ENCODE measurements at places on chromosomes 3 and 15.

- no peak for DNase-seq
These were observed 290.9 kb downstream of the C3orf38 start for GRCh38 chr3:88440701-88441100.

GRCh38 chr15:58521293-58521991 lies 89.7 kb downstream of the LIPC start:
- peak; percentile 87 for DNase-seq

DNA sequence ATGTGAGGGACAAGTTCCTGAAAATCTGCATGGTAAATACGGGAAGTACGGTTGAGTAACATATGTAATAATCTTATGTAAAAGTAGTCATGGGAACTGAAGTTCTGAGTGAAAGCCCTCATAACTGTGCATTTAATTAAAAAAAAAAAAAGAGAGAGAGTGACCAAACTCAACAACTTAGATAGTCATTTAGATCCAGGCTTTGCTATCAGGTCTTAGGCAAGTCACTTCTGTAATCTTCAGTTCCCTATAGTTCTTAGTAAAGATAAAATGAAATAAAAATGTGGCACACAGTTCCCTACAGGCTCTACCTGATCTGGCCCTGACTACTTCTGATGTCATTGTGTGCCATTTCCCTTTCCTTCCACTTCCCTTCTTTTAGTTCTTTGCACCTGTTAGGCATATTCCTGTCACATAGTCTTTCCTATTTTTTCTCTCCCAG lies 15.0 kb downstream of the RNF111 start:
- no peak for DNase-seq

- no peak for DNase-seq
These were observed 15.3 kb downstream of the SYNM start for GRCh38 chr15:99120050-99120777.

GRCh38 chr15:47787875-47788274 lies 70.6 kb downstream of the SEMA6D start:
- no peak for DNase-seq

DNA sequence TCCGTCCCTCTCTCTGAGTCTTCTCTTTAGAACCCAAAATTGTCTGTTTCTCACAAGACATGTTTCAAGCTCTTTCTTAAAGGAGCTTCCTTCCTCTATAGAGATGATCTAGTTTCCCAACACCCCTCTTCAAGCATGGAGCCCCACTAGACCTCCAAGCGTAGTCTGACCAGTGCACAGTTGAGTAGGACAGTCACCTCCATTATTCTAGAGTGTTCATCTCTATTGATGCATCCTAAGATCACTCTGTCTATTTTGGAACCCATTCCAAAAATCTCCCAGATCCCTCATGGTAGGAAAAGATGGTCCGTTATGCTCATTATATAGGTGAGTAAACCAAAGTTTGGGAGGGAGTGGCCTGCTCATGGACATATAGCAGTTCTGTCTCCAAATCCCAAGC lies 4.1 kb upstream of the CAV3 start:
- DNase-seq: no peak

- DNase-seq: no peak
These were observed 41.1 kb downstream of the FILIP1L start for GRCh38 chr3:100073049-100073713.

- DNase-seq: no peak
These were observed 579.0 kb downstream of the MFSD1 start for GRCh38 chr3:159380891-159381290.

- DNase-seq: no peak
These were observed 63.0 kb upstream of the SMAD3 start for GRCh38 chr15:67002368-67002767.

GRCh38 chr15:51731549-51732267 lies 5.7 kb downstream of the LYSMD2 start:
- DNase-seq: peak; percentile 31

GRCh38 chr15:85350395-85350794 lies 30.0 kb upstream of the AKAP13 start:
- DNase-seq: no peak

- DNase-seq: no peak
These were observed 341 bp downstream of the HEXA start for GRCh38 chr15:72375501-72375845.

DNA sequence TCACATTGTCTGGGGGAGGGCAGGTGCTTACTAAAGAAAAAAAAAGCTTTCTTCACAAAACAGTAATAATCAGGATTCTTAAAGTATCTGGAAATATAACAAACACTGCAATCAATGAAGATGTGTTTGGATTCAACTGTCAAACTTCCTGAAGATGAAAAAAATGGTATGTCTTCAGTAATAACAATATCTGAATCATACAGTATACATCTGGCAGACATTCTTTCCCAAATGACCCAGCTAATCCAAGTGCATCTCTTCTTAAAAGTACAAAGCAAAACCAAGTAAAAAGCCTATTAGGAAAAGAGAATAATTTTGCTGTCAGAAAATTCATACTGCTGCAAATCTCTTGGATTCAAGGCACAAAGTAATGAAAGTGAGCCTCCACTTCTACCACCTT lies 145.0 kb upstream of the MCTP2 start:
- peak; percentile 75 for DNase-seq

DNA sequence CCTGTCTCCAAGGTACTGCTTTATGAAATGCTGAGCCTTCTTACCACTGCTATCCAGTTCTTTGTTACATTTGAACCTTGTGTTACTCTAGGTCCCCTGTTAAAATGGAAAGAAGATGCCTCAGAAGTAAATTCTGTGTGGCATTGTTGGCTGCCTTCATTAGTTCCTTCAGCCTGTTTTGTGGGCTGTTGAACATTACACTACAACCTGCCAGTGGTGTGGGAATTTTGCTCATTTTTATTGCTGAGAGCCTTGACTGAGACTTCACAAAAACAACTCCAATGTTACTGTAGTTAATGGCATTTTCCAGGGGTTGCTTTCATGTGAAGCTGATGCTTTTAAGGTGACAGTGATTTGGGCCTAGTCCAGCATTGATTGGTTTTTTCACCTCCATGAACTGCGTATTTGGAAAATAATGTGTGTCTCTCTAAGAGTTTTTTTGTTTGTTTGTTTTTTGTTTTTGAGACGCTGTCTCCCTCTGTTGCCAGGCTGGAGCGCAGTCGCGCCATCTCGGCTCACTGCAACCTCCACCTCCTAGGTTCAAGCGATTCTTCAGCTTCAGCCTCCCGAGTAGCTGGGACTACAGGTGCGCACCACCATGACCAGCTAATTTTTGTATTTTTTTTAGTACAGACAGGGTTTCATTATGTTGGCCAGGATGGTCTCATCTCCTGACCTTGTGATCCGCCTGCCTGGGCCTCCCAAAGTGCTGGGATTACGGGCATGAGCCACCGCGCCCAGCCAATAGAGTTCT lies 4.3 kb downstream of the MAPK6 start:
- no peak for DNase-seq

DNA sequence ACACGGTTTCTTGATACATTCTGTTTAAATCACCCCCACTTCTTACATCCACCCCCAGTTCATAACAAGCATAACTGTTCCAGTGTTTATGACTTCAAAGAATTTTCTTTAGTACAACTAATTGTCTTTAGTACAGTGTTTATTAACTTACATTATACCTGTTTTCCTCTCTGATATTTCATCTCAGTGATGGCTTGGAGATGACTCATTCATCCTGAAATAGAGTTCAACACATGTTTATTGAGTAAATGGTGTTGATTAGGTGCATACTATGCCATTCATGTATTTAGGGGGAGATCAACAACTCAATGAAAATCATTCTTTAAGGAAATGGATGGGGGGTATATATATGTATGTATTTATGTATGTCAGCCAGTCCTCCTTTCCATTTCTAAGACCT lies 21.7 kb upstream of the UTS2B start:
- no peak for DNase-seq

DNA sequence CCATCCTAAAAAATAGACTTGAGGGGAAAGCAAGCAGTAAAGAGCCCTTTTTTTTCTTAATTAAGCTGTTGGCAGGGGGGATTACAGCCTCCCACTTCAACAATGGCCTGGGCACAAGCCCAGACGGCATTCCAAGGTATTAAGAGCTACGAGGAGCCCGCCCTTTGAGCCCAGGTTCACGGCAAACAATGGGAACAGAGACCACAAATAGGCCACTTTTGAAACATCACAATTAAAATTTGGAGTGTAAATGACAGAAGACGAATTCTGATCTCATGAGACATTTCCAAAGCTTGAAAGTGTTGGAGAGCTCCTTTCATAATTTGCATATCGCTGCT lies 8.9 kb downstream of the CHSY1 start:
- DNase-seq: no peak

DNA sequence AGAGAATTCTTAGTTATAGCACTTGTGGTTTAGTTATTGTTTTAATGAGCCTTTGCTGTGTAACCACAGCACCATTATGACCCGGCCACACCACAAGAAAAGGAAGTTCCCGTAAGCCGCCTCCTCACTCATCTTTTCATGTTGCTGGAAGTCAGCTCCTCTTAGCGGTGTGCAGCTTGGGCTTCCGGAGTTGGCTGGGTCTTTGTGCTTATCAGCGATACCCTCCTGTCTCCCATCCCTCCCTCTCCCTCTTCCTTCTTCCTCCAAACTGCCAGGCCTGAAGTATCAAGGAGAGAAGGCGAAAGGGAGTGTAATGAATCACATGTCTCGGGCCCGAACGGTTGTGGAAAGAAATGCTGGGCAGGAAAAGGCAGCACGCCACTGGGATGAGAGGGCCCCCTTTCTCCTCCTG lies 353.5 kb downstream of the MCTP2 start:
- DNase-seq: peak; percentile 4

DNA sequence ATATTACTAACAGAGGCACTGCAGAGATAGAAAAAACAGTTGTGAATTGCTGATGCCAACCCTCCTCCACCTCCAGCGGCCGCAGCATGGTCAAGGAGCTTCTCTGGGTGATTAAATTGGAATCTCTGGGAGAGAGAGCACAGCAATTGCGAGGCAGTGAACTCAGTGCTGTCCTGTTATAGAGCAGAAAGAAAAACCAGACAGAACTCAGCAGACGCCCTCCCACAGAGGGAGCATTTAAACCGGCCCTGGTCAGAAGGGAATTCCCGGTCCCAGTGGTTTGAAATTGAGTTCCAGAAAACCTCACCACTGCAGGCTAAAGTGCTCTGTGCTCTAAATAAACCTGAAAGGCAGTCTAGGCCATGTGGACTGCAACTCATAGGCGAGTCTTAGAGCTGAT lies 175.4 kb downstream of the SQOR start:
- DNase-seq: no peak

GRCh38 chr15:81298611-81299010 lies 25.3 kb downstream of the STARD5 start:
- no peak for DNase-seq

GRCh38 chr15:88542342-88542733 lies 4.1 kb downstream of the DET1 start:
- DNase-seq: no peak

DNA sequence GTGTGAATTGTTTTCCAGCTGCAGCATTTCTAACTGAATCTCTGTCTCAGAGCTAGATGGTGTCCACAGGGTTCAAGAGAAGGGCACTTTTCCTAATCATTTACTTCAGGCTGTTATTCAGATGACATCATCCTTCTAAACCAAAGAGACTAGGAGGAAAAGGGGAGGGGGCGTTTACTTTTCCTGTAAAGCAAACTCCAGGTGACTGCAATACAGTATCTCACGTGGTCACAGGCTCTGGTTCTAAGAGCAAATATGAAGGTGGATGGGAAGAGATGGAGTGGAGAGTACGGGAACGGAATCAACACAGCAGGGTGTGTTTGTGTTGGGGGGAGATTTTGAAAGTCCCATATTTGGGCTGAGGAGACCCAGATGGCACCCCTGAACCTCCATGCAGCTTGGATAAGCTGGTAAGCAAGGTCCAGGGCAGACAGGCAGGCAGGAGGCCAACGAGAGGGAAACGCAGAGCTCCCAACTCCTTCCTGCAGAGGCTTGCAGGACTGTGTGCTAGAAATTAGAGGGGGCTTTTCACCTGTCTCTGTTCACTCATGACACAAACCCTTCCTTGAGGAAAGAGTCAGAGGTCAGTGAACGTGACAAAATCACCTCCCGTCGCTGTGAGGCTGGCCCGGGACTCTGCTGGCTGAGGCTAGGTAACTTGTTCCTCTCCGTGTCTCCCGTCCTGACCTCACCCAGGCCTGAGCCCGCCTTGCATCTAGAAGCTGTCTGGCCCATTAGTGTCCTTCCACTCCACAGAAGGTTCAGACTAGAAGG lies 151.2 kb downstream of the OPA1 start:
- no peak for DNase-seq

- DNase-seq: peak; percentile 75
These were observed 22.0 kb downstream of the GASK1A start for GRCh38 chr3:43001094-43001553.

GRCh38 chr15:63895787-63896218 lies 62.1 kb upstream of the HERC1 start:
- no peak for DNase-seq

DNA sequence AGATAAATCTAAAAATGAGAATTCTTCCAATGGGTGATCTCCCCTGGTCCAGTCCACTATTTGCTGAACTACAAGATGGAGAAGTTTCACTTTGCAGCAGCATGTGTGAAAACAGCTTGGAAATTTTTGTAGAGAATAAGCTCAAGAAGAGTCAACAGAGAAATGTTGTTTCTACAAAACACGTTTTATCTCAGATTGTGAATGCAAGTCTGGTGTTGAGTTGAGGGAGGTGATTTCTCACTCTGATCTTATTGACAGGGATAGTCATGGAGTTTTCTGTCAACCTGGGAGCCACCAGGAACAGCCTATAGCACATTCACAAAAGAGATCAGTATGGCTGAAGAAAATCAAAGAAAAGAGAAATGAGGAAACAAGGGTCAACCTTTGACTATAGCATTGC lies 981.2 kb upstream of the CFAP20DC start:
- no peak for DNase-seq

DNA sequence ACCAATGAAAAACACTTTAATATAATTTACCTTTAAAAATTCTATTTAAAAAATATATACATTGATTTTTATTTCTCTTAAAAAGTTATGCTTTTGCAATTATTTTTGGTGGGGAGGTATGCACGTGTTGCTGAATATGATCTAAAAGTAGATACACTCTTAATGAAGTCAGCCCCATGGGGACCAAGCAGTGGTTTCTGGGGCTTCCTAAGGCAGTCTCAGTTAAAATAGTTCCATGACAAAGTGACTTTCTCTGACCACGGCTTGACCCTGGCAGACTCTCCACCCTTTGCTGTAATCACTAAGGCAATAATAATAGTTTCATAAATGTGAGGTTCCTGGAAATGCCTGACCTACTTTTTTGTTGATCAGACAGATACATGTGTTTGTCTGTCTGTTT lies 50.4 kb downstream of the CCR4 start:
- DNase-seq: peak; percentile 18
